Left ventricle myocardium superior (tissue), 1 donor: ENCODE measurements at places on chromosomes 12 and 14. TPM values are rescaled to one million over a fixed set of nuclear protein-coding genes. Genes with fewer than 3 reads are reported as not detected.

DNA sequence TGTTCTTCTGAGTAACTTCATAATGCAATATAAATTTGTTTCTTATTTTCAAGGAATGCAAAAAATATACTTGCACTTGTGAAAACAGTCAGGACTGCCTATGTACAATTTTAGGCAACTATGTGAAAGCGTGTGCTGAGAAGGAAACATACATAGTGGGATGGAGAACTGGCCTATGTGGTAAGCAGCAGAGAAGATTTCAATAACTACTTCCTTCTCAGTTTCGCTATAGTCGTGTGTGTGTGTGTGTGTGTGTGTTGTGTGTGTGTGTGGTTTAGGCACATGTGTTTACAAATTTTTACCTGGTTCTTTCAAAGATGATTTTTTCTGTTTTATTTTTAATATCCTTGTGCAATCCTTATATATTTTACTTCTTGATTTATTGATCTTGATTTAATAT lies 211.8 kb downstream of the LRRK2 start:
- no peak for DNase-seq

GRCh38 chr14:36511981-36512584 lies 7.9 kb downstream of the NKX2-1 start:
- DNase-seq = no peak

DNA sequence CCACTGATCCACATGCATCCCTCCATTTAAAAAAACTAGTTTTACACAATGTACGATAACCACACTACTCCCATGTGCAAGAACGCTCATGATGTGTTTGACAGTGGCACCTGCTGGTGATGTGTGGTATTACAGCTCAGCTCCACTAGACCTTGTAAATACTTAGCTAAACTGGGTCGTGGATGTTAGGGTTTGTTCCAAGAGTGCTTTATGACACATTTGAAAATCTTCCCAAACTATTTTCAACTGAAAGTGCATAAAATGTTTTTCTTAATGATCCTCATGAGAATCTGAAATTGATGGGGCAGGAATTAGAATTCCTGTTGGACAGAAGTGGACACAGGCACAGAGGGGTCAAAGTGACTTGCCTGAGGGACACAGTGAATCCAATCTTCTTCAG lies 99.2 kb downstream of the SCARB1 start:
- peak; percentile 66 for DNase-seq

DNA sequence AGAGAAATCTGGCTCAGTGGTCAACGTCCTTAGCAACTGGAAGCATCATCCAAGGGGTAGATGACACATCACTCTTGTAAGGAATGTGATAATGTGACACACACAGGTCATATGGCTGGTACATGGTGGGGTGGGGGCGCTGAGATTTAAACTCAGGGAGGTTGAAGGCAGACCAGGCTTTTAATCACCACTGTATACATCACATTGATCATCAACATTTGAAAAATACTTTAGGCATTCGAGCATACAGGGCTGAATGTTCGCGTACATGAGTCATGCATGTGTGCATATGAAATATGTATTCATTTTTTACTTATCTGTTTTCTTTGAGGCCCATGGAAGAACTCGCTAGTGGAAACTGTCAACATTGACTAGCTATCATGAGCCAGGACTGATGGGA lies 976.4 kb downstream of the VRK1 start:
- DNase-seq = no peak

GRCh38 chr12:132806857-132807256 lies 21.8 kb downstream of the GOLGA3 start:
- no peak for DNase-seq

- no peak for DNase-seq
Observed at GRCh38 chr12:65952737-65953209, 128.5 kb downstream of the HMGA2 start.

GRCh38 chr12:113552760-113553159 lies 81.1 kb upstream of the LHX5 start:
- DNase-seq = no peak

- no peak for DNase-seq
Observed at GRCh38 chr14:58844544-58844943, 206.8 kb downstream of the DACT1 start.

GRCh38 chr14:33393895-33394368 lies 455.3 kb downstream of the NPAS3 start:
- no peak for DNase-seq

- DNase-seq = no peak
Observed at GRCh38 chr12:118330421-118331018, 42.2 kb downstream of the TAOK3 start.

DNA sequence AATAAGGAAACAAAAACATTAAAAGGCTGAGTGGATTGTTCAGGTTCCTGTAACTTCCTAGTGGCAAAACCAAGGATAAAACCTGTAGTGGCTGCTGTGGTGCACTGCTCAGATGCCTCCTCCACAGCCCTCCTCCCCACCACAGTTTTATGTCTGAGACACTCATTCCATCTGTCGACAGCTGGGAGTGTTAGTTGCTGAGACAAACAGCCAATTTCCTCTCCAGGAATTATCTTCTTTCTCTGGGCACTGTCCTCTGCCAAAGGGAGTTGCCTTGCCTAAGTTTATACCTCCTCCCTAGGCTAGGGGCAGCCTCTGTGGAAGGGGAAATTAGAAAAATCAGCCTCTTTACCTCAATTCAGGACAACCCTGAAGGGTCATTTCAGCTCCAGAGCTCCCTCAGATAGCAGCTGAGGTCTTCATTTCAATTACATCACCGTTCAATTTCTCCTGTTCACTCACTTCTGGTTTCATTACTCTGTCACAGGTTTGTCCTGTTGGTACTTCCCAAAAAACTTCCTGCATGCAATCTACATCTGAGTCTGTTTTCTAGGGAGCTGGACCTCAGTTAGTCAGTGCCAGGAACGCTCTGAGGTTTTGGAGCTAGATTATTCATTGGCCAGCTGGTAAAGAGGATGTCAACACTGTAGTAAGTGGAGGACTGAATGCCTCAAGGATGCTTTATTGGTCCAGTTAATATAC lies 74.9 kb upstream of the ATP2B1 start:
- DNase-seq = no peak

GRCh38 chr12:68568922-68569569 lies 41.7 kb upstream of the RAP1B start:
- no peak for DNase-seq

DNA sequence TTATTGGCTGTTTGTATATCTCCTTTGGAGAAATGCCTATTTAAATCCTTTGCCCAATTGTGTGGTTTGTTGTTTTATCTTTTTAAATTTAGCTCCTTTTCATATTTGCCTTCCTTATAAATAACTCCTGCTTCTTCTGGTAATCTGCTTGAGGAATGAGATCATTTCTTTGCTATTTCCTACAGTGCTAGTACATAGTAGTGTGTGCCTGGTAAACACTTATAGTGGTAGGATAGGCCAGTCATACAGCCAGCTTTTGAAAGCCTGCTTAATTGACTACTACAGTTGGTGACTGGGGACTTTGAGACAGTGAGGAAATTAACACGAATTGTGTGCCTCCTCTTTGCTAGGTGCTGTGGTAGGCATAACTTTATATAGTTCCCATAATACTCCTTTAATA lies 68.7 kb downstream of the BORCS5 start:
- DNase-seq = no peak

DNA sequence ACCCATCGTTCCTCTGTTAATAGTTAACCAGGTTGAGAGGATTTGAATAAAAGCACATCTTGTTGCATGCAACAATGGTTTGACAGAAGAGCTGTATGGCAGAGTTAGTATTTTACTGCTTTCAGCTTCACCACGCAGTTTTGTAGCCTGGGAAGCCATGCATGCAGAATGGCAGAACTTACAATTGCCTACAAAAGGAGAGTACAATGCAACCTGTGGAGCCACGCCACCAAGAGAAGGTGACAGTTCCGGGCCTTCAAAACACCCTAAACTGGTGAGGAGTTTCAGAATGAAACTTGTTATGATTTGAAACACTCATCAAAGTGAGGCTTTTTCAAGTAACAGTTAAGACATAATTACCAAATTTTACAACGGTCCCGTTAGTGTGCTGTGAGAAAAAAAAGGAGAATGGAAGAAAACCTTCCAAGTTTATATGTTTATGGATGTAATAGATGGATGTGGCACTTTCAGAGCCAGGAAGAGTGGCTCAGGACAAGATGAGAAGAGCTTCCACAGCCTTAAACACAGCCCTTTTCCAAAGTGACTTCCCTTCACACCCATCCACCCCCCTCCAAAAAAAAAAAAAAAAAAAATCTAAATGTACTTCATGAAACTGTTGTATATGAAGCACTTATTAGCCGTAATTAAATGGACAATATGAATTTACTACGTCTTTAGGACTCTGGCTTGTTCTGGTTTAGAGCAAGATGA lies 158.7 kb downstream of the EGLN3 start:
- no peak for DNase-seq

LRRC10 gene
- 50.8 TPM for total RNA-seq

TSHR gene
- not detected for total RNA-seq

RAB2B gene
- total RNA-seq = 17.0 TPM

TRPV4 gene
- total RNA-seq = 0.25 TPM

POTEM gene
- total RNA-seq = not detected

DGLUCY gene
- total RNA-seq = 254 TPM

TPPP2 gene
- total RNA-seq = 1.2 TPM
